ENCODE measurements at places on chromosomes 13 and 19.

DNA sequence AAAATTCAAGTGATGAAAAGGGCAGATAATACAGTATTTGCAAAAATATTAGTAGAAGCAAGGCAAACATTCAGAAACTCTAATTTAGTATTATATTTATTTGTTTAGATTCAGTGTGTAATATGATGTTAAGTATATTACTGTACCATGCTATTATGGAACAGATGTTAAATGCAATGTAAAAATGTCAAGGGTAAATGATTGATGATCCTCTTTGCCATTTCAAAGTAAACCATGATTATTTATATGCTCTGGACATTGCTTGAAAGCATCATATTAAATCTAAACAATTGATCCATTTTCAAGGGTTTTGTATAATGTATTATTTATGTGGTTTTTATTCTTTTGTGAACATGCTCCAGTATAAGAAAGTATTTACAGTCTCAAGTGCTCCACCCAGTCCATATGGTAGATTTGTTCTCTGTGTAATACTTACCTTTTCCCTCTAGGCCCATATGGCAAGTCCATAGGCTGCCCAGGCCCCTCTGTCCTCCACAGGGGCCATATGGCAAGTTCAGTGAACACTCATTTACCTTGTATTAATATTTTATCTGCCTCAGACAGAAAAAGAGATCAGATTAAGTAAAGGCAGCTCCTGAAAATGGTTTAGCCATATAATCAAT, 353.5 kb downstream of the DACH1 start:
- DNase-seq = no peak

DNA sequence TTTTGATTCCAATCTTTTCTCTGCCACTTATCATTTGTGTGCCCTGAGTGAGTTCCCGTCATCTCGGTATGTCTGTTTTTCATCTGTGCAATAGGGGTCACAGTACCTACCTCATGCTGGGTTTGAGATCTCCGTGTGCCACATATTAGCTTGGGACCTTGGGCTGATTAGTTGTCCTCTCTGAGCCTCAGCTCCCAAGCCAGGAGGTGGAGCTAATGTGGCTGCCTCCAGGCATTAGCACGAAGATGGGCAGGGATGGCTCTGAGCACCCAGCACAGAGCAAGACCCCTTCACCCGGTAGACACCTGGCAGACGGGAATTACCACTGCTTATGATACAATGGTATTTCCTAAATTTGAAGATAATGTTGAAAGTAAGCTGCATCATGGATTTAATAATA, 35.8 kb upstream of the XPO4 start:
- DNase-seq = no peak

DNA sequence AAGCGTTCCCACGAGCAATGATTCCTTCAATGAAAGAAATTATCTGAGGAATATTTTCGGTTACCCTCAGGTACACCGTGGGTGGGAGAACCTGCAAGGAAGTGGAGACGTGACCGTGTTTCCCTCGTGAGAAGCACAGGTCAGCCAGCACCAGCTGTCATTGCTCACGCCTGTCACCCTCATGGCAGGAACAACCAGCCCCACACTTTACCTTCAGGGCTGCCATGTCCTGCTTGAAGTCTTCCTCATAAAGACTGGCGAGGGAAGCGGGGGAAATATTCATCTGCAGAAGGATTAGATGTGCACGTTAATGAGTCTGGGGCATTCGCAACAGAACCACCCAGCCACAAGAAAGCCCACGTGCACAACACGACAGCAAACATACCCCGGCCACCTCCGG, 18.2 kb downstream of the CARS2 start:
- DNase-seq = no peak

- no peak for DNase-seq
Measured at GRCh38 chr13:55554741-55555140, 1586.0 kb upstream of the PRR20A start.

- no peak for DNase-seq
Measured at GRCh38 chr19:9906475-9907087, 29.7 kb downstream of the OLFM2 start.

DNA sequence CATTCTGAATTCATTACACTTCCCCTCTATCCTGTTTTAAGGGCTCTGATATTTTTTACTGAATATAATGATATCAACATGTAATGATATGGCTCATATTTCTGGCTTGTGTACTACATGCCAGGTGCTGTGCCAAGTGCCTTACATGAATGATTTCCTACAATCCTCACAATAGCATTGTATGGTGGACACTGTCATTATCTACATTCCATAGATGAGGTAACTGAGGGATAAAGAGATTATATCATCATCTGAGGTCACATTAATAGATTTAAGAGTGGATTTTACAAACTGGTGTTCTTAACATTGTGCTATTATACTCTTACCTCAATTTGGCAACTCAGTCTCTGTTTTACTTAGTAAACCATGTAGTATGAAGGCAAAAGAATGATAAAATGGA, 502.0 kb downstream of the LIG4 start:
- DNase-seq = no peak

GRCh38 chr19:31118986-31119385, 230.2 kb downstream of the TSHZ3 start:
- no peak for DNase-seq

- no peak for DNase-seq
Measured at GRCh38 chr13:72523593-72523992, 203.8 kb downstream of the MZT1 start.

DNA sequence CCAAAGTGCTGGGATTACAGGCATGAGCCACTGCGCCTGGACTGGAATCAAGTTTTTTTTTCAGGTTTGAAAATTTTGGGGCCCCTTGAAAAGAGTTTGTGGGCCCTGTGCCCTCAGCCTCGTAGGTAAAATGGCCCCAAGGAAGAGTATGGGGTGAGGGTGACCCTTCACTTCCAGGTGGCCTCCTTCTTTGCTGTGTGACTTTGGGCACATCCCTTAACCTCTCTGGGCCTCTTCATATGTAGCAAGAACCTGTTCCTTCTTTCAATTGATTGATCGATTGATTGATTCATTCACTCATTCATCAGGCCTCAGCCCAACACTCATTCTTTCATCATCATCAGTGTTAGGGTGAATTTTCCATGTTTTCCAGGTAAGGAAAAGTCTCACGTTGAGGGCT, 3.4 kb upstream of the TMEM221 start:
- no peak for DNase-seq

DNA sequence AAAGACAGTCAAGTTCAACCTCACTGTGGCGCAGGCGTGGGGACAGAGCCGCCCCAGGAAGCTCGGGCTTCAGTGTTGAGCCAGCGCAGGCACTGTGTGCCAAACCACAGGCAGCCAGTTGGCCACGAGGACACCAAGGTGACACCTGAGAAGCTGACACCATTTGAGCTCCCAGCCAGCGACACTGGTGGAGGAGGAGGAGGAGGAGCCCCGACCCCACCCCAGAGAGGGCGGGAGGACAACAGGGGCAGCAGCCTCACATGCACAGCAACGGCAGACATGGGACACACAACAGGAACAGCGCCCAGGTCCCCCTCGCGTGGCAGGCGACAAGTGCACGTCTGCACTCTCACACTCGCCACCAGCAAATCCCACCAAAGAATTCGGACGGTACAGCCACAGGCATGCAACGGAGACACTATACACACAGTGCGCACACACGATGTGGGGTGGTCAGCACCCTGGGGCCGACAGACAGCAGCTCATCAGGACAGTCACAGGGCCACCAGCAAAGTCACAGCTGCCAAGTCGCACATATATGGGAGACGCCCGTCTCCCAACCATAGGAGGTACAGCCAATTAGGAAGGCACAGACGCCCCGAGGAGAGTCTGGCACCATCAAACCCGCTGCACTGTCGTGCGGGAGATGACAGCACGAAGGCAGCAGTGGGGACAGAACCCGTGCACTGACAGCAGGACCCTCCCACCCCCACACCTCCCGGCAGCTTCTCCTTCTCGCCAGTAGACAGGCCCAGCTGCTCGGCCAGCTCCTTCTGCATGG, 3.4 kb downstream of the EIF3G start:
- DNase-seq = no peak

DNA sequence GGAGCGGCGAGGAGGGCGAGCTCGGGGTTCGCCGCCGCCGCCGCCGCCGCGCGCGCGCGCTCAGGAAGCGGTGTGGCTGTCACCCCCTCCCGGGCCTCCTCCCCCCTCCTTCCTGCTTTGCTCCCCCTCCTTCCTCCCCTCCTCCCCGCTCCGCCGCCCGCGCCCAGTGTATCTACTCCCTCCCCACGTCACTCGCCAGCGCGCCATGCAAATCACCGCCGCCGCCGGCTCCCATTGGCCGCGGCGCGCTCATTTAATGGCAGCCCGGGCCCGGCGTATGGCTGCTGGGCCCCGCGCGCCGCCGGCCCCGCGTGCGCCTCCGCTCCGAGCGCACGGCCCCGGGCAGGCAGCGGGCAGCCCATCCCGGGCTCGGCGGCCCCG, 335 bp upstream of the SOX1 start:
- peak; percentile 33 for DNase-seq

GRCh38 chr13:29471551-29471950, 123.9 kb downstream of the SLC7A1 start:
- no peak for DNase-seq

- no peak for DNase-seq
Measured at GRCh38 chr13:49938314-49938713, 2.2 kb upstream of the SPRYD7 start.

DNA sequence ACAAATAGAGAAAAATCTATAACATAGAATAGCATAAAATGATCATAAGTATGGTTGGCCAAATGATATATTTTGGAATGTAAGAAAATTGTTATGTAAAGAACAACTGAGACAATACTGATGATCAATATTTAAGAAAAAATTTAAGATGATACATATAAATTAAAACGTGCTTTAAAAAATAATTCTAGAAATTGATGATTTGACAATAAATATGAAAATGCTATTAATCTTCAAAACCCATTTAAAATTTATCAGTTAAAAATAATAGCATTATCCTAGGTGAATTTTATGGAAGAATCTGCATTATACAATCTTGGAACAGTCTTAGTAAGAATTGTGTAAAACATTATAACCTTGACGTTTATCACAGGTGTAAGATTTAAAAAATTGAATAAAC, 95.1 kb upstream of the DACH1 start:
- no peak for DNase-seq
